CD4-positive, alpha-beta T cell treated with Interleukin-10 for 1 hour (primary cell): ENCODE measurements at places on chromosomes 12 and 14.

DNA sequence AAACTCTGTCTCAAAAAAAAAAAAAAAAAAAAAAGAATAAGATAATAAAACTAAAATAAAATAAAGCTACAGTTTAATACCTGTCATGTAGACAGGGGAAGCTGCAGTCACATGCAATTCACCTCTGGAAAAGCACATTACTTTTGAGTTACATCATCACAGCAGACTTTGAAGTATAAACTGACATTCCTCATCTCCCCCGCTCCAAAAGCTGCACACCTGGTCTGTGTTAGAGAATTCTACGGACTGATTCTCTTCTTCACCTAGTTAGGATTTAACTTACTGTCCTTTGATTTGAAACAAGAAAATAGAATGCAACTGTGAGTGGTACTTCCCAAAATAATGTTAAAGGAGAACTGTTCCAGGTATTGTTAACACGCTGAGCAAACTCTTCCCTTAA is 25.1 kb downstream of the SPPL3 start:
- DNase-seq = no peak

DNA sequence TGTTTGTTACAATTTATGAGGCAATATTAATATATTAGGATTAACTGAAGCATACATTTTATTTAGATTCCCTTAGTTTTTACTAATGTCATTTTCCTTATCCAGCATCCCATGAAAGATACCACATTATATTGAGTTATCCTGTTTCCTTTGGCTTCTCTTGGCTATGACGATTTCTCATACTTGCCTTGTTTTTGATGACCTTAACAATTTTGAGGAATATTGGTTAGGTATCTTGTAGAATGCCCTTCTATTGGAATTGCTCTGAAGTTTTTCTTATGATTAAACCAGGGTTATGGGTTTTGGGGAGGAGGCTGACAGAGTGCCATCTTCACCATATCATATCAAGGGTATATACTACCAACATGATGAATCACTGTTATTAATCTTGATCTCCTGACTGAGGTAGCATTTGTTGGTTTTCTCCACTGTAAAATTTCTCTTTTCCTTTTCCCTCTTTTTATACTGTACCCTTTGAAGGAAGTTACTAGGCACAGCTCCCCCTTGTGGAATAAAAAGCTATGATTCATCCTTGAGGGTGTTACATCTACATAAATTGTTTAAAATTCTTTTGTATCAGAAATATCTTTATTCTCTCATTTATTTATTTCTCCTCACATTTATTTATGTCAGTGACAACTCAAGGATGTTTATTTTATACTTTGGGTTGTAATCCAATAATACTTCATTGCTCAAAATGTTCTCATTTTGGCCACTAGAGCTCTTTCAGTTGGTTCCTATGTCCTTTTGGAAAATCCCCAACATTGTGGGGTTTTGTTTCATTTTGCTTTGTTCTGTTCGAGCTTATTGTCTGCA is 239.0 kb downstream of the SLC16A7 start:
- peak; percentile 28 for DNase-seq

DNA sequence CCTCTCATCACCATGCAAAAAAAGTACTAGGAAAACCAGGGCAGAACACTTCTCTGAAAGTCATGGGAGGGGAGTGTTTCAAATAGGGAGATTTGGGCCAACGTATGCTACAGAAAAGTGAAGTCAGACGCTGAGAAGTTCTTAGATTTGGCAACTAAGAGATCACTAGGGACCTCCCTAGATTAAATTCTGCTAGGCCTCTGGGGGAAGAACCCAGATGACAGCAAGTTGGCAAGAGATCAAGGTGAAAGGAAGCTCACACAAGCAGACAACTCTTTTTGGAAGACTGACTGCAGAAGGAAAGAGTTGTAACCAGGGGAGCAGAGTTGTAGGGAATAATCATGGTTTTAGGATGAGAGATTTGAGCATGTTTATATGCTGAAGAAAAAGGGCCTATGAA is 20.7 kb downstream of the IQSEC3 start:
- no peak for DNase-seq

- no peak for DNase-seq
These were observed 166.5 kb downstream of the PHETA1 start for GRCh38 chr12:111202237-111202915.

GRCh38 chr12:22684140-22685118 is 59.5 kb downstream of the ETNK1 start:
- peak; percentile 36 for DNase-seq

DNA sequence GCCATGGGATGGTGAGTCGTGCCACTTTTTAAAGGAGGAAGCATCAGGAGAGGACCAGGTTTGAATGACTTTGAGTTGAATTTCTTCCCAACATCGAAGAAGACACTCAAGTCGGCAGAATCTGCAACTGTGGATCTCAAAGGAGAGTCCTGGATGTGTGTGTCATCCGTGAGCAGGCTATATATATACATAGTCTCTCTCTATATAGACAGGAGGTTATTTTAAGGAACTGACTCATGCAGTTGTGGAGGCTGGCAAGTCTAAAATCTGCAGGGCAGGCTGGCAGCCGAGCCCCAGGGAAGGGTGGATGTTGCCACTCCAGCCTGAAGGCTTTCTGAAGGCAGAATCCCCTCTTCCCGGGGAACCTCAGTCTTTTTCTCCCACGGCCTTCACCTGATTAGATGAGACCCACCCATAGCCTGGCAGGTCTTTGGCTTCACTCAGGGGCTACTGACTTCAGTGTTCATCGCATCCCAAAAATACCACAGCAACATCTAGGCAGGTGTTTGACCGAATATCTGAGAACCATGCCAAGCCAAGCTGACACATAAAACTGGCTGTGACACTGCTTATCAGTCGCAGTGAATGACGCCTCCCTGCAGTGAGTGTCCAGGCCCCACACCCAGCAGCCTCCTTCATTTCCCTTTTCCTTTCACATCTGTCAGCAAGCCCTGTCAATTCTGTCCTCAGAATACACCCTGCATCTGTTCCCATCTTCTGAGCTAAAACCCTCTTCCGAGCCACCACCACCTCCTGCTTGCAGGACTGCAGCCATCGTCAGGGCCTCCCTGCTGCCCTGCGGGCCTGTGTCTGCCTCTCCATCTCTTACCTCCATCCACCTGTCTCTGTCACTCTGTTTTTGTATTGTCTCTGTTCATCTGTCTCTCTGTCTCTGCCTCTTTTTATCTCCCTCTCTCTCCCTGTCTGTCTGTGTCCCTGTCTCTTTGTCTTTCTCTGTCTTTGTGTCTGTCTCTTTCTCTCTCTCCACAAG is 54.0 kb downstream of the ZNF664 start:
- no peak for DNase-seq

DNA sequence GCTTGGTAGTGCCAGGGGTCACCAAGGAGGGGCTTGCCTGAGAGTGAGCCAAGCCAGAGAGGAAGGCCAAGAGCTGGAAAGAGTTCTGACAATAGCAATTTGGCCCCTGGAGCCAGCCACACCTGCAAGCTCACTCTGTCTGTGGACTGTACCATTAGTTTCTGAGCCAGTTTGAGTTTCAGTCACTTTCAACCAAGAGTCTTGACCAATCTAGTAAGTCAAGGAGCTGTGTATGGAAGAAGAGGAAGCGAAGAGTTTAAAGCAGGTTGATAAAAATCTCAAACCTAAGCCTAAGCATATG is 38.5 kb downstream of the NT5DC3 start:
- no peak for DNase-seq

DNA sequence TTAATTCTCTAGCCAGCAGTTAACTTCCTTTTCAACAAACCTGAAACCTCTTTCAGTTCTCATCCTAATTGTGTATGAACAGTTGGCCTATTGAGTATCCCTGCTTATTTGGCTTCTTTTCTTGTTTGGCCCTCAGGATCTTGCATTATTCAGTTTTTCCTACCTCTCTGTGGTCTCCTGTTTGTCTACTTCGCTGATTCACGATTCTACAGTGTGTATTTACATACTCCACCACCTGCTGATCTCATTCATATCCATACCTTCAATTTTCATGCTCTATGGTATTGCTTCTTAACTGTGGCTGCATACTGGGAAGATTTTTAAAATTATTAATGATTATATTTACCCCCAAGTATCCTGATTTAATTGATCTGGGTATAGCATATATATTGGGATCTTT is 56.4 kb downstream of the RASSF9 start:
- DNase-seq = no peak

- DNase-seq = peak; percentile 79
These were observed 1079.4 kb downstream of the TMEM121 start for GRCh38 chr14:106605548-106606448.

DNA sequence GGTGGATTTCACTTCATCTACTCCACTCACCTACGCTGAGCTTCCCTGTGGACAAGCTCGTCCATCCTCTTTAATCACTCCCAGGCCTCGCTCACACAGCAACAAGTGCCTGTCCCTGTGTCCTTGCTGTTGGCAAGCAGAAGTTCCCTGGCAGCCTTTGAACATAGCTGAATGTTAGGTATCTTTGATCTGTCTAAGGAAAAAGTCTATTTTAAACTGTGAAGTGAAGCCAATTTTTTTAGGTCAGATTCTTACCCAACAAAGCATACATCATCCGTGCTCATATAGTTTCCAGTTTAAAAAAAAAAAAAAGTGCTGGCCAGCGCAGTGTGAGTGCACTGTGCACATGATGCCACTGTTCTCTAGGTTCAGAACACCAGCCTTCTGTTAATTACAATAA is 36.3 kb downstream of the PPP2R5C start:
- DNase-seq = no peak

- no peak for DNase-seq
These were observed 74.4 kb downstream of the NTF3 start for GRCh38 chr12:5506295-5506694.

- no peak for DNase-seq
These were observed 171.3 kb downstream of the TMTC2 start for GRCh38 chr12:82857911-82858533.

GRCh38 chr12:15698377-15698871 is 90.8 kb downstream of the EPS8 start:
- DNase-seq = no peak

GRCh38 chr12:103181366-103182152 is 224.1 kb downstream of the ASCL1 start:
- no peak for DNase-seq

DNA sequence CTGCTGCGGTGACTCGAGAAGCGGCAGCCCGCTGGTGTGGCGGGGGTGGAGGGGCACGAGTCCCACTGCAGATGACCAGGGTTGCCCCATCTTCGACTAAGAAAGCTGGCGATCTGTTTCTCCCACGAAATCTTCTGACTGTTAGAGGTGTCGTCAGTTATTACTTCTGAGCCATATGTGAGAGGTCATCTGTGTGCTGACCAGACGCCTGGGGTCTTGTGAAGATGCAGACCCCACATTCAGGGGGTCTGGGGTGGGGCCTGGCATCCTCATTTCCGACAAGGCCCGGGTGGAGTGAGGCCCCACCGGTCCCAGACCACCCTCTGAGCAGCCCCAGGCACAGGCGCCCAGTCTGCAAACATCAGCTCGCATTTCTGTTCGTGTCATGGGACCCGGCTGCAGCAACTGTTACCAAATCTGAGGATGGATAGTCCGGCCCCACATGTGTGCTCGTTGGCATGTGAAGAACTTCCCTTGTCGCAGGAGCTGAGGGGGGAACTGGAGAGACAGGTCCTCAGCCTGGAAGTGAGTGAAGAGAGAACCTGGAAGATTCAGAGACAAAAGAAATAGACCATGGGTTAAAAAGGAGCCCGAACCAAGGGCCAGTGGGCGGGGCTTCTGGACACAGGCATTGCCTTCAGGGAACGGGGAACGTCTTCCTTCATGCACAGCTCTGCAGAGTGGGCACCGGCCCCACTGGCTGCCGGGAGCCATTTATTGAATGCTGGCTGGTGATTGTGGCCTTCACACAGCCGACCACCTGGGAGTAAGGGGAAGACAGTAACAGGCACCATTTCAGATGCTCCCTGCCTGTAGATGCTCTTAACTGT is 135.2 kb downstream of the ADGRD1 start:
- no peak for DNase-seq

DNA sequence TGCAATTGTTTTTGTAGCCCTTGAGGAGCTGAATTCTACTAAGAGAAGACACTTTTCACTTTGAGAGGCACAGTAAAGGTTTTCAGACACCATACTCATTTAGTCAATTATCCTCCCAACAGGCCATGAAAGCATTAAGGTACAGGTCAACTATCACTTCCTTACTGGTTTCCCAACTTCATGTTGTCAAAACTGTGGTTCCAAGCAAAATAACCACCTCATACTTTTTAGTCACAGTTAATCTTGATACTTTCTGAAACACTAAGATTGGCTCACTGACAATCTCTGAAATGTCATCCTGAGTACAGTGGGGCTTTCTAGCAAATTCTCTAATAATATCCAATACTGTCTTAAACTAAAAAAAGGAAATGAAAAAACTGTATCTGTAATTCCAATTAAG is 71.7 kb downstream of the SLC2A13 start:
- no peak for DNase-seq

DNA sequence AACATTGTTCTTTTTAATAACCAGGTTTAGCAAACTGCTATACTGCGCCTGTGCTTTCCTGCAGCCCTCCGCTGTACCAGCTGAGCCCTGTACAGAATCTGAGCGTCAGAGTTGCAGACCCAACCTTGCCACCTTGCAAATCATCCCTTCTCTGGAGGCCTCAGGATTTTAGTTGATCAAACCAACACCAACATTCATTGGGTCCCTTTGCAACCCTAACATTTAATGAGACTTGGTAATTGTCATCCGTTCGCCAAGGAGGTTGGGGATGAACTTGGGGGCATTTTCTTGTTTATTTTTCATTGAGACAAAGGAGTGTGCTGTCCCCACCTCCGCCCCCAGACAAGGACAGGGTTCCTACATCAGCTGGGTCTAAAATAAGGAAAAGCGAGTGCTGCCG is 2.6 kb upstream of the GSC start:
- DNase-seq = no peak

- DNase-seq = no peak
These were observed 24.4 kb downstream of the MAP3K9 start for GRCh38 chr14:70784886-70785285.

- DNase-seq = no peak
These were observed 81.5 kb upstream of the OSBPL8 start for GRCh38 chr12:76641073-76641472.

- DNase-seq = no peak
These were observed 303.4 kb downstream of the KCNC2 start for GRCh38 chr12:74906224-74906623.

- no peak for DNase-seq
These were observed 29.4 kb downstream of the ACAD10 start for GRCh38 chr12:111715279-111715678.

DNA sequence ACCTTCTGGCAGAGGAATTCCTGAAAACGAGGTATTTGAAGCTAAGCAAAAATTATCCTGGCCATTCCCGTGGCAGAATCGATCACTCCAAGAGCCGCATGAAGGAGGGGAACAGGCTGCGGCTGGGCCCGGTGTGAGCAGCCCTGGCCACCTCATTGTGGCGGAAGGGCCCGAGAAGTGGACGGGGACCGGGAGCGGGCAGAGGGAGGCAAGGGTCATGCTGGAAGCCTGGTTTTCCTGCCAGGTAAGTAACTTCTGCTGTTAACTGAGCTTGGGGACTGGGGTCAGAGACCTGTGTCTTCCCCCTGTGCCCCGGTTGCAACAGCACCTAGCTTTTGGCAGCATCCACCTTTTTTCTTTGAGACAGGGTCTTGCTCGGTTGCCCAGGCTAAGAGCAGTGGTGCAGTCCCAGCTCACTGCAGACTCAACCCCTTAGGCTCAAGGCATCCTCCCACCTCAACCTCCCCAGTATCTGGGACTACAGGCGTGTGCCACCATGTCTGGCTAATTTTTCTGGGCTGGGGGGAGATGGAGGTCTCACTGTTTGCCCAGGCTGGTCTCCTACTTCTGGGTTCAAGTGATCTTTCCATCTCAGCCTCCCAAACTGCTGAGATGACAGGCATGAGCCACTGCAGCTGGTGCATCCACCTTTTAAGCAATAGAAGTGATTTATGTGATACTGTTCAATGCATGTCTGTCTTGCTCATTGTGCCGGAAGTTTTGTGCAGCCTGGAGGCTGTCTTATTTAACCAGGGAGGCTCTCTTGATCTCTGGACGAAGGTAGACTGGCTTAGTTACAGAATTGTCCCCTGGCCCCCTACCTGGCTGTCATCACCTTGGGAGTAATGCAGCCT is 174.0 kb upstream of the MYL2 start:
- no peak for DNase-seq
